ENCODE measurements at places on chromosomes 1 and 21. TPM values are rescaled to one million over a fixed set of nuclear protein-coding genes. Genes with fewer than 3 reads are reported as not detected.

- no peak for DNase-seq
Observed at GRCh38 chr1:225434046-225434445, 6.2 kb upstream of the LBR start.

UBQLN4 gene
- 20.6 TPM for polyA plus RNA-seq

GRCh38 chr1:57770772-57771171 lies 346.9 kb upstream of the DAB1 start:
- no peak for DNase-seq

DNA sequence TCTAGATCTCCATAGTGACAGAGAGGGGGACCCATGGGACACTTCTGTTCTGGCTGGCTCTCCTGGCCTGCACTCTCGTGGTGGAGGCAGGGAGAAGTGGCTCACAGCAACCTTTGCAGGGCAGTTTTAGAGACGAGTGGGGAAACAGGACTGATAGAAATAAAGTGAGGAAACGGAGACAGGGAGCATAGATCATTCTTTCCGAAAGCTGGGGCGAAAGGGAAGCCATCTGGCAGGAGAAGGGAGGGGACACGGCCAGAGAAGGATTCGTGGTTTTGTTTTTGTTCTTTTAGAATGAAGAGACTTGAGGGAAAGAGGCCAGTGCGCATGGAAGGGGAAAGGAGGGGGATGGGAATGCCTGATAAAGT lies 3.5 kb downstream of the TIE1 start:
- DNase-seq: no peak

DNA sequence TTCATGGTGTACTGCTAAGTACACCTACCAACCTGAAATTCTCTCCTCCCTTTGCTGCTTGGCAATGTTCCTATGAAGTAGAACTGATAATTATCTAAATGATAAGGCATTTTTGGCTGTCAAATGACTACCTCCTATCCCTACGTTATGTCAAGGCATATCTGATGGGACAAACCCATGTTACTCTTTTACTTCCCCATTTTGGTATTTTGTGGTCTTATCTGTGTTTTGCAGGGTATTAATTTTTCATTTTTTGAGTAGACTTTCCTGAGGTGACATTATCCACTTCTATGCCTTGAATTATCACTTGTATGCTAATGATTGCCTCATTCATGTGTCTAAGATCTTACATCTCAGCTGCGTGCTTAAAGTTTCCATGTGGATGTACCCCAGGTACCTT lies 499.6 kb upstream of the B3GALT2 start:
- no peak for DNase-seq

Measured in stomach (tissue), 19 donors.